ENCODE measurements at places on chromosomes 12 and 14. TPM values are rescaled to one million over a fixed set of nuclear protein-coding genes. Genes with fewer than 3 reads are reported as not detected.

TSHR gene
- 0.24 TPM for total RNA-seq

COPZ1 gene
- total RNA-seq, result 165 TPM

PXN gene
- 71.8 TPM for total RNA-seq

MMP17 gene
- 0.49 TPM for total RNA-seq

AICDA gene
- not detected for total RNA-seq

Data from progenitor cell of endocrine pancreas (in vitro differentiated cells).